ENCODE measurements at places on chromosomes 4 and X.

DNA sequence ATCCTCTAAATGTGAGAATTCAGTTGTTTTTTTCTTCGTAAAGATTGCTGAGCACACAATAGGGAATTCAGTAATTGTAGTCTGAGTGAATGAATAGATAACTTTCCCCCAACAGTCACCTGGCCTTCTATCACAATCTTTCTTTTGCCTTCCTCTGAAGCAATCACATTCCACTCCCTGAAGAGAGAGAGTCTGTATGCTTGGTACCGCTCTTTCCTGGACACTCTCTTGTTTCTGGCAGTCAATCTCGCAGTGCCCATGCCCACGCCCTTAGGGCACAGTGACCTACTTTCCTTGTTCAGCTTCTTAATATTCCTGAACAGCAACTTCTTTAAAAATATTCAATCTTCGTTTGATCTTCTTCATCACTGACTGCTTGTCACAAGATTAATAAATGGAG is 255.9 kb downstream of the ADAMTS3 start:
- DNase-seq, result no peak

DNA sequence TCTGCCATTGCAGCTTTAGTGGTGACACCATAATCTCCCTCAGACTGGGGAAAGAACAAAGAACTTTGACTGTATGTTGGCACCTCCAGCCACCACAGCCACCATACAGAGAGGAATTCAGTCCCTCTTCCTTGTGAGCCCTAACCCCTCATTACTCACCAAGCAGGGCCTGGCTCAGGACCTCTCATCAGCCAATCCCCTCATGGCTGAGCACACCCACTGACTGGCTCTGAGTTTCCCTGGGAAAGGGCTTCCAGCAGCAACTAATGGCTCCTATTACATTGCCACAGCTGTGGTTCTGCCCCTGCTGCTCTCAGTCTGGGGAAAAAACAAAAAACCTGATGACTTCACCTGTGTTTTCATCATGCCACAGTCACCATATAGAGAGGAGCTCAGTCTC is 1482.6 kb downstream of the FAM133A start:
- DNase-seq, result no peak

DNA sequence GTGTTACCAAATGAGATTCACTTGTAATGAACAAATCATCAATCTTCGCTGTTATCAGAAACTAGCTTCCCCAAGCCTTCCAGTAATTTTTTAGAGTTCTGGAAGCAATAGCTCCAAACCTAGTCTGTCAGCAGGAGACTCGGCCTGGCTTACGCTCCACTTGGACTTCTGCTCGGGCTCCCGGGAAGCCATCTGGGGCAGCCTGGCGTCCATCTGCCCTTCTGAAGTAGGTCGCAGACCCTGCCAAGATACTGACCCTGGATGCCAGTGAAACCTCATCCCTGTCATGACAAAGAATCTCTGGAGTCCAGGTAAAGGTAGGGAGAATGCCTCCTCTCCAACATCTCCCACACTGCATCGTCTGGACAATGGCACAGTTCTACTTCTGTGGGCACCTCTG is 493.8 kb upstream of the ZFP42 start:
- no peak for DNase-seq

- no peak for DNase-seq
These were observed 741 bp downstream of the FAM47E start for GRCh38 chr4:76252271-76252653.

DNA sequence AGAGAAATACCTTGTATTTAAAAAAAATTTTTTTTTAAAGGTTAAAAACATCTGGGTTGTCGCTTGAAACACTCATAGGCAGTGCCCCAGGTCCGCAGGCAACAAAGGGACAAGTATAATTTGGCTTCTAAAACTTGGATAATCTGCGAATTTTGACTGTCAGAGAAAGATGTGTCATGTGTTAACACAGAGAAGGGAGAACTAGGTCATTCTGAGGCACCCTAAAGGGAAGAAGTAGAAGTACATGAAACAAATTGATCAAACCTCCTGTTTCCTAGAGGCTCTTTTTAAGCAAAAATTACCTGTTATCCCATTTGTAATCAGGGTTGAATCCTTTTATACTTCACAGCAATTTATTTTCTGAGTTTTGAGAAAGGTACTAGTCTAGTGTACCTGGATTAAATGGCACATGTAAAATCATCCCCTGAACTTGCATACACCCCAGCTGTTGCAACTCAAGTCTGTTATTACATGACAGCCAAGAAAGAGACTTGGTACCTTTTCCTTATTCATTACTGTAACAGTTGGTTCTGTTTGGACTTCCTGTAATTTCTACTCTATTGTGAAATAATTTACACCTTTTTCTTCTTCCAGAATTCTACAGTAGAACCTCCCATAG is 1.7 kb downstream of the SRD5A3 start:
- DNase-seq, result no peak

GRCh38 chr4:13294961-13295605 is 189.1 kb downstream of the RAB28 start:
- DNase-seq, result no peak

- no peak for DNase-seq
These were observed 50.3 kb downstream of the MAML3 start for GRCh38 chr4:140103676-140104075.
